Spinal cord (tissue), 10 donors: ENCODE measurements at places on chromosomes 2 and 18. TPM values are rescaled to one million over a fixed set of nuclear protein-coding genes. Genes with fewer than 3 reads are reported as not detected.

- H3K27ac ChIP-seq = no peak overlapping the region
- no peak overlapping the region for H3K4me3 ChIP-seq
- H3K36me3 ChIP-seq = no peaks in the 10 kb centered on the region
- no peak for DNase-seq
Measured at GRCh38 chr2:118752762-118753429, 94.6 kb downstream of the EN1 start.

- no peaks in the 10 kb centered on the region for H3K36me3 ChIP-seq
- H3K27ac ChIP-seq = no peak overlapping the region
- no peaks in the 10 kb centered on the region for H3K27me3 ChIP-seq
- DNase-seq = no peak
- H3K4me1 ChIP-seq = peaks cover 8% of the 10 kb centered on the region
- no peak overlapping the region for H3K4me3 ChIP-seq
Measured at GRCh38 chr2:88098558-88098900, 29.3 kb downstream of the FABP1 start.

DNA sequence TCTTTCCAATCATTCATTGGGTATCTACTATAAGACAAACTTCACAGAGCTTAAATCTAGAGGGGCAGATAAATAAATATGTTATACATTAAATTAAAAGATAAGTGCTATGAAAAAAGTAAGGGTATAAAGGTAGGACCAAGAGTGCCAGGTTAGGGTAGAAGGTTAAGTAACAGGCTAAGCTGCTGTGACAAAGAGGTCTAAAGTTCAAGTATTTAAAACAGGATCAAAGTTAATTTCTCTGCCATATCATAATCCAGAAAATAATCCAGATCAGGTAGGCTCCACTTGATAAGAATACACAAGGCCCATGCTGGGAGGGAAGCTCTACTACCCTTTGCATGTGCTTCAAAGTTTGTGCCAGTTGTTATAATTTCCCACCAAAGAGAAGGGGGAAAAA, 115.6 kb downstream of the DYM start:
- no peak overlapping the region for H3K27ac ChIP-seq
- H3K36me3 ChIP-seq = no peaks in the 10 kb centered on the region
- no peaks in the 10 kb centered on the region for H3K27me3 ChIP-seq
- H3K4me3 ChIP-seq = no peak overlapping the region
- H3K4me1 ChIP-seq = no peaks in the 10 kb centered on the region
- no peak for DNase-seq

The EVA1A gene
- 2.2 TPM for total RNA-seq

The ARPC2 gene
- 192 TPM for total RNA-seq

The ACMSD gene
- not detected for total RNA-seq
